AG08395 (cell line): ENCODE measurements at places on chromosomes 3 and 15.

DNA sequence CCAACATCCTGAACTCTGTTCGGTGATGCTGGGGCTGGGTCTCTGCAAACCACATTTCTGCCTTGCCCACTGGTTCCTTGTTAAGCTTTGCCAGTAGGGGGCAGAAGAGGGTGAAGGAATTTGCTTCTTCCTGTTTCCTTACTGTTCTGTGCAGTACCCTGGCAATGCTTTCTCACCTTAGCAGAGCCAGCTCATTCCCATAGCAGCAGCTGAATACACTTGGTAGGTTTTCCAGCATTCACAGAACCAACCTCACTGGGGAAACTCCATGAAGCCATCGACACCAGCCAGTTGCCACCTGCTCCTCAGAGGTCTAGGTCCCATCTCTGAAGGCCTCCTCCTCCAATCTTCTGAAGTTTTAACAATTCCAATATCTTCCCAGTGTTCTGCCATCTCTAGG, 308.4 kb downstream of the PDCD6IP start:
- DNase-seq = no peak

DNA sequence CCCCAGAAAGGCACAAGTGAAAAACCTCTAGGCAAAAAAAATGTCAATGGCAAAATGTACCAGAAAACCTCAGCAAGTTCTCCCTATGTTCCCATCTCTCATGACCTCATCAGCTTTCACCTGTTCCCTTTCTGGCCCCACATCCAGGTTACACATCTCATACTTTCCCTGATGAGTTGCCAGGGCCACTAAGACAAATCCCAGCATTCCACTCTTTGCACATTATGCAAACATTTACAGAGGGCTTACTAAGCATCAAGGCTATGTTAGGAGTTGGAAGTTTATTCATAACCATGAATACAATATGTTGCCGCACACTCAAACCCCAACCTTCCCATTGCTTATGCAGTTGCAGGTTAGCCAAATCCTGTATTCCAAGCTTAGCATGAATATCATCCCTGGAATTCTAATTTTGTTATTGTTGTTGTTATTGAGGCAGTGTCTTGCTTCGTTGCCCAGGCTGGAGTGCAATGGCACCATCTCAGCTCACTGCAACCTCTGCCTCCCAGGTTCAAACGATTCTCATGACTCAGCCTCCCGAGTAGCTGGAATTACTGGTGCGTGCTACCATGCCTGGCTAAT, 129.3 kb upstream of the UBE2E2 start:
- DNase-seq = no peak

DNA sequence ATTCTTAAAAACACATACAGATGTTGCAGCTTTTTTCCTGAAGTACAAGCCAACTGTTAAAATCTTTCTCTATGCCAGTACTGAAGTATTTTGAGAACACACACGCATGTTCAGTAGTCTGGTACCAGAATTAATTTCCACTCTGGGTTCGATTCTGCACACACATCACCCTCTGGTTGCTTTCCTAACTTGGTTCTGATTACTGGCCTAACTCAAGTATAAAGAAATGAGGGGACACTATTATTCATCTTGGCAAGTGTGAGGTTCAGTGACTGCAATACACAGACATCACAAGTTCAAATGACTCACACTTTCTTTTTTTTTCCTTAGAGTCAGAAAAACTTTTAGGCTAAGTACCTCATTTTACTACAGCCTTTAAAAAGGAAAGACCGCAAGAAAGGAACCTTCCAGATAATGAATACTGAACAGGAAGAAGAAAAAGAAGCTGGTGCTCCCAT, 37.4 kb upstream of the LDHAL6B start:
- DNase-seq = peak; percentile 61

DNA sequence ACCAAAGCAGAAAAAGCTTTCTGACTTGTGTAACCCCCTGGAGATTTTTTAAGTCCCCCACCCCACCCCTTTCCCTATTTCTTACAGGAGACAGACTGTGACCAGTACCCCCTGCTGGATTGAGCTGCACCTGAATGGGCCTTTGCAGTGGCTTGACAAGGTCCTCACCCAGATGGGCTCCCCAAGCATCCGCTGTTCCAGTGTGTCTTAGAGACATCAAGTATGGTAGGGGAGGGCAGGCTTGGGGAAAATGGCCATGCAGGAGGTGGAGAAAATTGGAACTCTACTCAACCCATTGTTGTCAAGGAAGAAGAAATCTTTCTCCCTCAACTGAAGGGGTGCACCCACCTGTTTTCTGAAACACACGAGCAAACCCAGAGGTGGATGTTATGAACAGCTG, 64.1 kb downstream of the AAGAB start:
- DNase-seq = no peak

DNA sequence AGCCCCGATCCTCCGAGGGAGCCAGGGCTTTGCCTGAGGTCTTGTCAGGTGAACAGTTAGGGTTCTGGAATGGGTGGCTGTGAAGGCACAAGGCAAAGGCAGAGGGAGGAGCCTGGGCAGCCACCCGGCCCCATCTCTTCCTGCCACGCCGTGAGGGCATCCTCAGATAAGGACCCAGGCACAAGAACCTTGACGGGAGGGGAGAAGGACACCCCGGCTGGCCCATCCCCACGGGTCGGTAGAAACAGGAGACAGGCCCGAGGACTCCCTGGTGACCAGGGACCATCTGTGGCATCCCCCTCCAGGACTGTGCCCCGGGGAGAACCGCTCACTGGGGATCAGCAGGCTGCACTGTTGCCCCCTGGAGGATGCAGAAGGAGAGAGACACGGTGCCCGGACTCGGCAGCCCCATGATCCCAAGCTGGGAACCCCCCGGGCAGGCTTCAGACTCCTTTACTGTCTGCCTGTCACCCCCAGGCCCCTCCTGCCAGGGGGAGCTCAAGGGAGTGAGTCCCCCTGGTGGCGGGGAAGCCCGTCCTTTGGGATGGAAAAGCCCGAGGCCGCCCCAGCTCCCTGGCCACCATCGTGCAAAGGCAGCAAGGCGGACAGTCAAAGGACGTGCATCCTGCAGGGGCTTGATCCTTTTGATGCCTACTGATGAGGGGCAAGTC, 12.3 kb upstream of the PCSK6 start:
- DNase-seq = peak; percentile 61
